Stimulated activated CD4-positive, alpha-beta T cell treated with anti-CD3 and anti-CD28 coated beads, Interleukin-15, amount 100 ng/mL, for 48 hours (primary cell): ENCODE measurements at places on chromosomes 5 and 9.
A peak's percentile ranks its signal among the peaks of the same experiment; 100 is the strongest.

- no peak for DNase-seq
Observed at GRCh38 chr9:16152276-16153101, 599.6 kb downstream of the CCDC171 start.

DNA sequence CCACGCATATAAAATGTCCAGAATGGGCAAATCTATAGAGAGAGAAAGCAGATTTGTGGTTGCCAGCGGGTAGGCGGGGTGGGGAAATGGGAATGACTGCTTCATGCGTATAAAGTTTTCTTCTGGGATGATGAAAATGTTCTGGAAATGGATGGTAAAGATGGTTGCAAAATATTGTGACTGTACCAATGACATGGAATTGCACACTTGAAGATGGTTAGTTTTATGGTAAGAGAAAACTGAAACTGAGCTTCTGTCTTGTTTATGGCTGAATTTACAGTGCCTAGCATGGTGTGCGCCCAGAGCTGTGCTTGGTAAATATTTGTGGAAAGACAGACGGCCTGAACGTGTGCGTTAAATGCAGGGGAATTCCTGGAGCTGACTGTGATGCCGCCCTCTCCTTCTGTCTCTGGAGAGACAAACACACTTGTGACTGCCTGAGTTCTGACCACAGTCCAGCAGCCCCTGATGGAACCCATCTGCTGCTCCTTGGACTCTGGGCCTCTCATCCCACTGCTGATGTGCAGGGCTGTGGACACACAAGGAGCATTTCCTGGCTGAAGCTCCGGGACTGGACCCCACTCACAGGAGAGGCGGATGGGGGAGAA, 8.6 kb upstream of the PTGES start:
- no peak for DNase-seq

GRCh38 chr5:171484460-171484899, 65.0 kb downstream of the FGF18 start:
- peak; percentile 21 for DNase-seq

DNA sequence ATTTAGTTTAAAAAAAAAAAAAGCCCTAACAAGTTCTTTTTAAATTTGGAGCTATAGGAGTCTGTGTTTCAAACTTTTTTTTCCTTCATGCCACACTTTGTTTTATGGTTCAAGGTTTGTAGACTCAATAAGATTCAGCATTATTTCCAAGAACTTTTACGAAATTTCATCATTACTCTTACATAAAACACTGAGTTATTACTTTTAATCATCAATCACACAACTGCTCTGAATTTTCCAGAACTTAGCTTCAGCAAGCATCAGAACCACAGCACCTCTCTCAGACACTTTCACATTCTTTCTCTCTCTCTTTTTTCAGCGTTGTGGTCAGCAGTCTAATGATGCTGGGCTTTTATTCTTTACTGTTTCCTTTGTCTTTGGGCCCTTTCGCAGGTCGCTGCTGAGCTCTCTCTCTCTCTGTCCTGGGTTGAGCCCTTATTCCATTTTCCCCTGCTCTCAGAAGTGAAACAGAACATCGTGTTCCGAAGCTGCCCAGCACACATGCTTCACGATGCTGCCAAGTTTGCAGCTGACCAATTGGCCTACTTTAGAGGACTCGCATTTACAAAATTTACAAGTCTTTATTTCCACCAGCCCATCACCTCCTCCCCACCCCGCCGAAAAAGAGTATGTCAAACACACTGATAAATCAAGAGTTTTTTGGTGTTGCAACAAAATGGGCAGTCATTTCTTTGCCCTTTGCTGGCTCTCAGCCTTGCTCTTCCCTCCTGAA, 44.6 kb upstream of the PIK3R1 start:
- DNase-seq: no peak

- no peak for DNase-seq
Observed at GRCh38 chr5:22887566-22887965, 34.4 kb upstream of the CDH12 start.

- no peak for DNase-seq
Observed at GRCh38 chr5:171579976-171580411, 160.5 kb downstream of the FGF18 start.
